ENCODE measurements at places on chromosomes 2 and 18.

GRCh38 chr2:1714291-1715064, 29.8 kb downstream of the PXDN start:
- no peak for DNase-seq

GRCh38 chr2:192267484-192267883, 72.8 kb upstream of the TMEFF2 start:
- no peak for DNase-seq

GRCh38 chr2:127913808-127914457, 28.2 kb upstream of the AMMECR1L start:
- DNase-seq = no peak

DNA sequence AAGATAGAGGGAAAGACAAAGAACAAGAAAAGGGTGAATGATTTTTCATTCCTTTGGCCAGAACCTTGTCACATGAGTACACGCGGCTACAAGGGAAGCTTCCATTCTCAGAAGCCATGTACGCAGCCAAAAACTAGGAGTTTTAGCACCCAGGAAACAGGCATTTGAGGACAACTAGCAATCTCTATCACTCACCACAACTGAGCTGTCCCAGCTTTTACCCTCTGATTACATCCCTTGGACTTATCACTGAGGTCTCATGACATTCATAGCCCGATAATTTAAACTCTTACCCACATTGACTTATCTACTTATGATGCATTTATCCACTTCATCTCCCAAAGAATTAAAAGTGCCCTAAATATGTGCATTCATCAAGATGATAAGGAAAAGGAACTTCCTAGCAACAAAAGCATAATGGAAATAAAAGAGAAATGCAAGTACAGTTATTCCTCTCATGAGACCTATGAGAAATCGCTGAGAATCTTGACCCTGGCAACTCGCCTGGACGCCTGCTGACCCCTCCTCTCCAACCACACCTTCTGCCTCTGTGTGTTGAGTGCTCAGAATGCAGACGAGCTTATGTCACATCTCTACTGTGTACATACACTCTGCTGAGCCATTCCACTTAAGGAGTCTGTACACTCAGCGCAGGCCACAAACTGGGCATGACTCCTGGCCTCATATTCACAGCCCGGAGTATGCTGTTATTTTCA, 28.7 kb upstream of the MFSD6 start:
- DNase-seq = no peak

- DNase-seq = no peak
Observed at GRCh38 chr2:236359426-236360045, 95.3 kb upstream of the ASB18 start.

GRCh38 chr2:60480089-60480773, 73.2 kb downstream of the BCL11A start:
- DNase-seq = no peak

- no peak for DNase-seq
Observed at GRCh38 chr2:218395456-218395825, 4.2 kb upstream of the CTDSP1 start.

DNA sequence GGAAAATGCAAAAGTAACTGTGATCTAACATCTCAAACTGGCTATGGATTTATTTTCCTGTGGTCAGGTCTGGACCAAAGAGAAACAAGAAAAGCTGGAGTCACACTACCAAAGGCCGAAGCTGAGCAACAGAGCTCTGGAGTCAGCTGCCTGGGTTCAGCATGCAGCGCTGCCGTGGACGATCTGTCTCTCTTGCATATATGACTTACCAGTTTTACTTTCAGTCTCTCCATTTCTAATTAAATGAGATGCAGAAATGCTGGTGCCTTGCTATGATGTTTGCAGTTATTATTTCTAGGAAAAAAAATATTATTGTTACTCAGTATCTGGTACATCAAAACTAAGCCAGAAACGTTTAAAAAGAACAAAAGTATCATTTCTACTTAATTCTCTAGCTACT, 813.2 kb downstream of the RNF144A start:
- DNase-seq = no peak

DNA sequence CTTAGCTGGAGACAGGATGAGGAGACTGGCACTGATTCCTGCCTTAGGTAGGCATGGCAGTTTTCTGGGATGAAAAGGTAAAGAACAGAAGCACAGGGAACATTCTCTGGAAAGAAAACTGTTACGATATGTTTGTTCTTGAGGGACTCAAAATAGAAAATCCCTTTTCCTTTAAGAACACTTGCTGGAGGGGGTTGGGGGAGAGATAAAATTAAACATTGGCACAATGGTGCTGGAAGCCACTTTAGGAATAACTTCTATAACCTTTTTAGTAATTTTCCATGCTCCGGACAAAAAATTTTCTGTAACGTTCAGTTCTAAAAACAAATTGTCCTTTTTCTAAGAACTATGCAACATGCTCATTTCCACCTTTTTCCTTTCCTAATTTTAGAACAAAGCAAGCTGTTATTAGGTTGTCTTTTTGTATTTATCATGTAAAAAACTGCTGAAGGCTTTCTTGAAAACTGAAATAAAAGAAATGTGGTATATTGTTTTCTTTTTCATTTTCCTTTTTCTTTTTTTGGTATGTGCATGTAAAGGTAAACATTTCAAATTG, 343.8 kb downstream of the EPHA4 start:
- no peak for DNase-seq

- no peak for DNase-seq
Observed at GRCh38 chr2:8367833-8368232, 314.0 kb upstream of the ID2 start.

- no peak for DNase-seq
Observed at GRCh38 chr2:202933958-202934357, 21.9 kb downstream of the CARF start.

- no peak for DNase-seq
Observed at GRCh38 chr2:72613931-72614330, 211.9 kb downstream of the EXOC6B start.

GRCh38 chr2:152730591-152731333, 12.3 kb downstream of the ARL6IP6 start:
- peak; percentile 11 for DNase-seq

DNA sequence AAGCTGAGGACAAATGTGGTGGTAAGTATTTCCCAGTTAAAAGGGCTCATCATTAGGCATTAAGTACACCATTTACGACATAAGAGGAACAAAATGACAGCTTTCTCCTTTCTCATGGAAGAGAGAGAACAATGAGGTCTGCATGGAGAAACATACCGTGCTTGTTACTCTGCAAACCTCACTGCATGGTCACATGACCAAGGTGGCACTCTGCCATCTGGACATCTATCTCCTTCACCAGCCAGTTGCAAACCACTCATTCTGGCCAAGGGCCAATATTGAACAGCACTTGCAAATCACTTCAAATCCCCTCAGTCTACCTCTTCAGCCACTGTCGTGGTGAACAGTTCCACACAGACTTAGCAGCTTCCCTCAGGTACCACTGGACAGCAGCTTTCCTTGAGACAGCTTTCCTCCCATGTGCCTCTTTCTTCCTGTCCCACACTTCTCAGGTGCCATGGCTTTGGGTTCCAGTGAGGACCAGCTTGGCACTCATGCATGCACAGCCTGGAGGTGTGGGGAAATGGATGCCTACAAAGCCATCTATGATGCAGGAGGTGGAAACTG, 29.5 kb upstream of the DPP4 start:
- DNase-seq = no peak

- no peak for DNase-seq
Observed at GRCh38 chr2:24183366-24184069, 8.7 kb downstream of the FAM228A start.

DNA sequence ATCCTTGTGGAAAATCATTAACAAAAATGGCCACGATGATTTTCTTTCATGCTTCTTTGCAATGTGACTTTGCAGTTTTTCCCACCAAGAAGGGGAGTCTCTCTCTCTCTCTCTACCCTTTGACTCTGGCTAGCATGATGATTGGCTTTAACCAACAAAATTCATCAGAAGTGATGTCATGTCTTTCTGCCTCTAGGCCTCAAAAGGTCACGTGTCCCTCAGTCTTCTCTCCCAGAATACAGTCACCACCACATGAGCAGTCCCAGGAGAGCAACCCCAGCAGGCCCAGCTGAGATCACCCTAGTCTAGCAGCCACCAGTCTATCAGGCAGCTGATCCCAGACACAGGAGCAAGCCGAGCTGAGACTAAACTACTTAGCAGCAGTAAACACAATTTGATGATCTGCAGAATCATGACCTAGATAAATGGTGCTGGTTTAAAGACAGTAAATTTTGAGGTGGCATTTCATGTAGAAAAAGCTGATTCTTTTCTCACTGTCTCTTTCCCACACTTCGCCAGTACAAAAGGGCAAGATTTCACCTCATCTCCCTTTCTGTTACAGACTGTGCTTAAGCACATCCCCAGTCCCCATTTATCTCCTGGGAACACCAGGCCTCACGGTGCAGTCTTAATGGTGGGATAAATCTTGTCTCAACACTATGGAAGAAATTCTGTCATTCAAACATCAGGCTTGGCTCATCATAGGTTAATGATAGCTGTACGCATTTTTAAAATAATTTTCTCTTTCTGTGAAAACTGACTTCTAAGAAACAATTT, 132.7 kb downstream of the SCG2 start:
- DNase-seq = no peak

DNA sequence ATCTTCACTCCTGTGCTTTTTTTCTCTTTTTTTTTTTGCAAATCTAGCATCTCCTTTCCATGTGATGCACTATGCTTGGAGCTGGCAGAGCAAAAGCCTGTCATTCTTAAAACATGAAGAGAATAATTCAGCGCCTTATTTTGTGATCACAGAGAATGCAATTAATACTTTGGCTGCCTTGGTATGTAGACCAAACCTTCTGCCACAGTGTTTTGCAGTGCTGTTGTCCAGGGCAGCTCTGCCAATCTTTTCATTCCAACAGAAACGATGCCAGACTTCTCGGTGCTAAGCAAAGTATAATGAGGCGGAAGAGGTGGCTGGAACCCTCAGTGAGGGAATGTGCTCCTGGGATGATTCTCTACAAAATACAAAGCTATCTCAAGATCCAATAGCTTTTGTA, 25.6 kb downstream of the BCL2 start:
- DNase-seq = no peak

Measured in T-helper 2 cell treated with Interferon-gamma antibody and Interleukin-4, amounts not matched to agents 5 μg/mL and 100 μg/mL, for 36 hours (primary cell).